ENCODE measurements at places on chromosomes 16 and 17.

- no peaks in the 10 kb centered on the region for H3K36me3 ChIP-seq
- H3K4me1 ChIP-seq: peaks cover 27% of the 10 kb centered on the region
- H3K27me3 ChIP-seq: no peaks in the 10 kb centered on the region
- H3K4me3 ChIP-seq: no peak overlapping the region
- no peak overlapping the region for H3K27ac ChIP-seq
- no peak for DNase-seq
These were observed 22.9 kb upstream of the ZNF652 start for GRCh38 chr17:49384951-49385350.

- DNase-seq: no peak
- no peaks in the 10 kb centered on the region for H3K36me3 ChIP-seq
- H3K4me3 ChIP-seq: no peak overlapping the region
- no peaks in the 10 kb centered on the region for H3K4me1 ChIP-seq
- H3K27ac ChIP-seq: no peak overlapping the region
These were observed 1418.8 kb downstream of the CDH11 start for GRCh38 chr16:63702981-63703590.

DNA sequence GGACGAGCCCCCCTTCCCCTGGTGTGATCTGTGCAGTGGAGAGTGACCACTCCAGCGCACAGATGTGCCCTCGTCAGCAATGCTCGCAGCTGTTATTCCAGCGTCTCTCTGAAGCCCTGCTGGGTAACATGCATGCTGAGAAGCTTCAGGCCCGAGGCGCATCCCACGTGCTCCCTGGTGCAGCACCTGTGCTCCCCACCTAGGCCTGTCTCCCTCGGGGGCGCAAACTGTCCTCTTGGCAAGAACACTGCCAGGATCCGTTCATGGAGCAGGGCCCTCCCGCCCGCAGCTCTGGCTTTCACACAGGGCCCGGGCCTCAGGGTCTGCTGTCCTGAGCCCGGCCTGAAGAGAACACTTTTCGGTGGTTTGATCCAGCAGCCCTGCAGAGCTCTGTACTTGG lies 13.0 kb downstream of the TMEM204 start:
- no peak for DNase-seq
- H3K27me3 ChIP-seq: no peaks in the 10 kb centered on the region
- H3K36me3 ChIP-seq: peaks cover 9% of the 10 kb centered on the region
- H3K27ac ChIP-seq: peak overlapping the region; percentile 53
- peaks cover 77% of the 10 kb centered on the region for H3K4me1 ChIP-seq
- no peak overlapping the region for H3K4me3 ChIP-seq

- H3K4me3 ChIP-seq: no peak overlapping the region
- H3K27me3 ChIP-seq: no peaks in the 10 kb centered on the region
- H3K36me3 ChIP-seq: peaks cover 39% of the 10 kb centered on the region
- DNase-seq: no peak
- no peak overlapping the region for H3K27ac ChIP-seq
- no peaks in the 10 kb centered on the region for H3K4me1 ChIP-seq
These were observed 55.9 kb upstream of the SLC5A11 start for GRCh38 chr16:24789881-24790280.

GRCh38 chr17:79792984-79793923 lies 3.6 kb downstream of the CBX8 start:
- H3K36me3 ChIP-seq: no peaks in the 10 kb centered on the region
- no peak for DNase-seq
- peaks cover 35% of the 10 kb centered on the region for H3K27me3 ChIP-seq
- no peak overlapping the region for H3K27ac ChIP-seq
- H3K4me3 ChIP-seq: no peak overlapping the region

GRCh38 chr17:7192271-7192937 lies 13.2 kb upstream of the ASGR1 start:
- H3K4me1 ChIP-seq: no peaks in the 10 kb centered on the region
- peaks cover 3% of the 10 kb centered on the region for H3K36me3 ChIP-seq
- no peak overlapping the region for H3K4me3 ChIP-seq
- no peaks in the 10 kb centered on the region for H3K27me3 ChIP-seq
- no peak for DNase-seq

DNA sequence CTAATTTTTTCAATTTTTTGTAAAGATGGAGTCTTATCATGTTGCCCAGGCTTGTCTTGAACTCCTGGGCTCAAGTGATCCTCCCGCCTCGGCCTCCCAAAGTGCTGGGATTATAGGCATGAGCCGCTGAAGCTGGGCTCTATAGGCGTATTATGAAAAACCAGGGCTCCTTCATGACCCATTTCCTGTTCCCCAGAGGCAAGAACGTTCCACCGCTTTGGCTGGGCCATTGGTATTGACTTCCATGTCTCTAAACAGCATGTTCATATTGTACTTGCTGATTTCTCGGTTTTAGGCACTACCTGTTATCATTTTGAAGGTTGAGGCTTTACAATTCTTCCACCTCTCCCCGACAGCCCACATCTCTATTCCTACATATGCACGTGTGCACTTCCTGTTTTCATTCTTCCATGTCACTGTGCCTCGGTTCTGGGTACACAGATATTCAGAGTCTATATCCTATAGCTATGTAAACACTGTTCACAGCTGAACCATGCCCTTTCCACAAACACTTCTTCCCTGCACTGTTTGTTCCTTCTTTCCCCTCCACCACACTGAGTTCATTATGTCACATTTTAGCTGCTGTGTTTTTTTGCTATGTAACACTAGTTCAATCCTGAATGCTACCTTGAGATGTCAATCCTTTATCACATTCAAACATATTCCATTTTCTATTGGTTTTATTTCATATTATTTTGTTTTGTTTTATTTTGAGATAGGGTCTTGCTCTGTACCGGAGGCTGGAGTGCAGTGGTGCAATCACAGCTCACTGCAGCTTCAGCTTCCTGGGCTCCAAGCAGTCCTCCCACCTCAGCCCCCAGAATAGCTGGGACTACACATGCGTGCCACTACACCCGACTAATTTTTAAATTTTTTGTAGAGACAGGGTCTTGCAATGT lies 16.8 kb upstream of the MAPK3 start:
- no peaks in the 10 kb centered on the region for H3K36me3 ChIP-seq
- peak; percentile 40 for DNase-seq
- H3K4me3 ChIP-seq: no peak overlapping the region
- no peaks in the 10 kb centered on the region for H3K27me3 ChIP-seq
- peak overlapping the region; percentile 63 for H3K27ac ChIP-seq
- H3K4me1 ChIP-seq: peaks cover 25% of the 10 kb centered on the region

GRCh38 chr16:12459391-12460063 lies 344.2 kb downstream of the CPPED1 start:
- peak overlapping the region; percentile 70 for H3K27ac ChIP-seq
- H3K36me3 ChIP-seq: peaks cover 2% of the 10 kb centered on the region
- peaks cover 25% of the 10 kb centered on the region for H3K4me1 ChIP-seq
- H3K4me3 ChIP-seq: peak overlapping the region; percentile 41
- DNase-seq: no peak
